Cerebellum (tissue), 4 donors: ENCODE measurements at places on chromosomes 5 and 9.

DNA sequence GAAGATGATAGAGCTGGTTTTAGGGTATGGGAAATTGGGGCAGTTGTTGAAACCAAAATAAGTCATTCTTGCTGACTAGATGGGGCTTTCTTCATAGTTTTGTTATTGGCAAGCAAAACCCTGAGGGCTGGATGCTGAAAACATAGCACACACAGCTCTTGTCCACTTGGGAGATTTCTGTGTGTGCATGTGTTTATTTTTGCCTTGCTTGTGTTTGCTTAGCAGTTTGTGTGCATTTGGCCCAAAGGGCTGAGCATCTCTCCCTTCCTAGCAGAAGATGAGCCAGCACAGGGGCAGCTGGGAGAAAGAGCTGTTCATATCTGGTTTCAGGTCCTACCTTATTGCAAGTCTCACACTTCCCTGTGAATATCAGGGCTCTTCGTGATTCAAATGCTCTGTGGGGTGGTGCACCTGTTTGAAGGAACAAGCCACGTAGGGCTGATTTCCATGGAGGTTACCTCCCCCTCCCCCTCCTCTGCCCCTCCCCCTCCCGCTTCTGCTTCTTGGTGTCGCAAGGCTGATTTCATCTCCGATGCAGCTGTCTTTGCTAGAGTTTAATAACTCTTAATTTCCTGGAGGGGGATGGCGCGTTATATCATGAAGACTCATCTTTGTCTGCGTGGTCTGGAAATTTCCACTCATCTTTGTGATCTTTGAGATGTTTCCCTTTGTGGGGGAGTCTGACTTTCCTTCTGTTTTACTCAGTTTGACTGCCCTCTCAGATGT lies 296.5 kb downstream of the ARHGAP26 start:
- peak; percentile 51 for DNase-seq

- no peak for DNase-seq
These were observed 1.6 kb downstream of the STKLD1 start for GRCh38 chr9:133377721-133378216.

DNA sequence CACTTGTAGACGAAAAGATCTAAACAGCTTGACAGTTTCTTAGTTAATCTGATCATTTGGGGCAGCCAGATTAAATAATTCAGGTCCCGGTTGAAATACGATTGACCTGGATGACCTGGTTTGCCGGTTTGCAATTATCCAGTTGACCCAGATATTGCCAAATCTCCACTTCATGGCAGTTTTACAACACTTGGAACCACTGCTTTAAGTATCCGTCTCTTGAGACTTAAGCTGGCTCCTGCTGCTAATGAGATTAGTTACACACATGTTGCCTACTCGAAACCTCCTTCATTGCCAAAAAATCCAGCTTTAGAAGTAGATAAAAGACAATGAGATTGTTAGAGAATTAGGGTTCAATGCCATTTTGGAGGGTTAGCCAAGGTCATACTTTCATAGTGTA lies 136.2 kb upstream of the HAPLN1 start:
- no peak for DNase-seq

DNA sequence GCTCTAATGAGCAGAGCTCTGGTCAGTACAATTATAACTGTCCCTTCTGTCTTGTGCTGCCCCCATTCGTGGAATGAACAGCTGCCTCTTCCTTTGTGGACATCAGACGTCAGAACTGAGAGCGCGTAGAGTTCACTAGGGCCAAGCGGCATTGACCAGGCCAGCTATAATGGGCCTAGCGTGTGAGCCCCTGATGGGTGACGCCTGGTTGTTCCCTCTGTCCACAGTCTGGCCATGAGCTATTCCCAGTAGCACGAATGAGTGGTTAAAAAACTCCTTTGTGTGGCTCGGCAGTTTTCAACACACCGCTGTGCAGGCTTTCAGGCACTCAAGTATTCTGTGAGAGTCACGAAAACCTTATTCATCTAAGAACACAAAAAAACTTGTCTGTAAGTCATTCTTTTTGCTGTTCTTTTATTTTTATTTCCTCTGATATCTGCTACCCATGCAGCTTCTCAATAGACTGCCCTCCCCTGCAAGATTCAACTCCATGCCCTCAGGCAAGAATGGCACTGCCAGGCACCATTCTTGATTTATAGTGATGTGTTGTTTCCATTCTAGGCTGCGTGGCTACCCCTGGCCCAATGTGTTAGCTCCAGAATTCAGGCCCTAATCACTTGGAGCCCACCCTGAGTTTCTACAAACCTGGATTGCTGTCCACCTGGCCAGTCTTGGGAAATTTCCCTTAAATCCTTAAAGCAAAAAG lies 52.5 kb downstream of the ANKDD1B start:
- no peak for DNase-seq

DNA sequence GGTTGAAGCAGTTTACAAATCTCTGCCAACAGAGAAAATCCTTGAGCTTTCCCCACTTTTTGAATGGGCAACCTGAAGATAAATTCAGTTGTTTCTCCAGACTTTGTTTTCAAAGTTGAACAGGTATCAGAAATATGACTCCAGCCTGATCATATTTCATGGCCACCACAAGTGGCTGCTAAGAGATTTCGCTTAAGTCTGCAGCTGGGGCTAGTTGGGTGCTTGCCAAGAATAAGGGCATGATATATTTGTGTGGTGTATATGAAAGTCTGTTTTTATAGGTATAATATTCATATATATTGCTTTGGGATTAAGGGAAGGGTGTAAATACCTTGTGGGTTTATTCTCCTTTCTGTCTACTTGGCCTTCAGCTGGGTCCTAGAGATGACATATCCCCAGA lies 168.4 kb upstream of the GDNF start:
- DNase-seq = no peak

DNA sequence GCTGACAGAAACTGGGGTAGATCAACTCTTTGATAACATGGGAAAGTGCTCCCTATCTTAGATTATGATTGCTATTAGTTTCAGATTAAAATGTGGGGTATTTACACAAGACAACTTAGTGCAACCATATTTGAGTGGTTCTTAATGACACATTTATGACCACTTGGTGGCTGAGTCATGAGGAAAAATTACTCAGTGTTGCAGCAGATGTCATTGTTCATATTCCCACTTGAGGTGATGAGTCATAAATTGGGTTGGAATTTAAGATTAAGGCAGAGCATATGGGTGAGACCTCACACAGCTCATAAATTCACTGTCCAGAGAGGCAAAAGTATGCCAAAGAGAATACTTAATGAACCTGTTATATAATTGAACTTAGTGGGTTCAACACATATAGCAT lies 408.3 kb downstream of the DMRT2 start:
- DNase-seq = no peak

DNA sequence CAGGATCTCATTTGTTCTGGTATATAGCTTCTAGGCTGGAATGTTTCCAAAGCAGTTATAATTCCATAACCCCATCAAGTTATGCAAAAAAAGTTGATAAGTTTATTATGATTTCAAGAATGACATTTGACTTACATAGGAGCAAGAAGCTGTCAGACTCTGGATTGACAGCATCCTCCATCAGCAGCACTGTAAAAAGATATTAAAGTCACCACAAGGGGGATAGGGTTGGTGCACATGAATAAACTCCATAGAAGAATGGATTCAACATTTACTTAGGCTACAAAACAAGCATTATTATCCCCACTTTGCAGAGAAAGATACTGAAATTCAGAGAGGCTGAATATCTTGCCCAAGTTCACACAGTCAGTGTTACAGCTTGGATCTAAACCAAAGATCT lies 208.9 kb upstream of the SLC30A5 start:
- DNase-seq = no peak

- DNase-seq = no peak
These were observed 119.9 kb downstream of the FRMD3 start for GRCh38 chr9:83418283-83418682.

- no peak for DNase-seq
These were observed 125.6 kb upstream of the ZNF608 start for GRCh38 chr5:124872086-124872485.

DNA sequence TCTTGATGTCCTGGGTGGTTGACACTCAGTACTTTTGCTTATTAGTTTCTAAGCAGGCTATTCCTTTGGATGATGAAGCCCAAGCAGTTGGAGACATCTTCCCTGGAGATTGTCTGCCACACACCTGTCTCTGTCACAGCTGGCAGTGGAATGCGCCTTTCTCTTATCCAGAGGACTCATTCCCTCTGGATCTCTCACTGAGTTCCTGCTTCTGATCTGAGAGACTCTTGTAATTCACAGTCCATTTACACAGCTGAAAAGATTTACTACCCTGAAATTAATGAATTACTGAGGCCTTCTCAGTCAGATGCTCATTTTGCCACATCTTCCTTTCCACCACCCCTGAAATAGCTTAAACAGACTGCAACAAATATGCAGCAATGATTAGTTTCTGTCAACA lies 15.9 kb downstream of the TAL2 start:
- DNase-seq = no peak

DNA sequence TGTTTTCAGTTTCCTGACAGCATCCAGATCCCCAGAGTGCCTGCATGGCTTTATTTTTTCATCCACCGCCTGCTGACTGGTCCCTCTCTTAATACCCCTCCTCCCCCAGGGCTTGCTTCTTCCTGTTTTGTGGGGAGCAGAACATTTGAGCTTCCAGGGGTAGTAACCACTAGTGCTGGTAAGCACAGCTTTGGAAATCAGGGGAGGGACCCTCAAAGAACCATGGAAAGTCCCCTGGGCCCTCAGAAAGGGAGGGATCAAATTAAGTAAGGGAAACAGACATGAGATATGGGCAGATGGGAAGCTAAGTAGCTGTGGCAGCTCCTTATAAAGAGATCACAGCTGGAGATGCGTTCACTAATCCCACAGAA lies 26.8 kb downstream of the GRIA1 start:
- no peak for DNase-seq

DNA sequence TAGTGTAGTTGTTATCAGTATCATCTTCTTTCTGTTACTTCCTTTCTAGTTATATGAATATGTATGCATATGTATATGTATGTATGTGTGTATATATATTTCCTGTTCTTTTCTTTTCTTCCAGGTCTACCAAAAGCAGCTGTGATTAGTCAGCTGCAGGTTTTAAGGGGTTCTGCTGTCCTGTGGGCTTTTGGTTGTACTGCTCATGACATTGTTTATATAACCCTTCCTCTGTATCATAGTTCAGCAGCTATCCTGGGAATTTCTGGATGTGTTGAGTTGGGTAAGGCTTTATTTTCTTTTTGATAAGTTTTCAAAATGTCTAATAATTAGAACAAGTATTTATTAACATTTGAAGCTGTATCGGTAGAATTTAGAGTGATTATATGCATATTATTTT lies 23.2 kb downstream of the SLC27A6 start:
- no peak for DNase-seq

DNA sequence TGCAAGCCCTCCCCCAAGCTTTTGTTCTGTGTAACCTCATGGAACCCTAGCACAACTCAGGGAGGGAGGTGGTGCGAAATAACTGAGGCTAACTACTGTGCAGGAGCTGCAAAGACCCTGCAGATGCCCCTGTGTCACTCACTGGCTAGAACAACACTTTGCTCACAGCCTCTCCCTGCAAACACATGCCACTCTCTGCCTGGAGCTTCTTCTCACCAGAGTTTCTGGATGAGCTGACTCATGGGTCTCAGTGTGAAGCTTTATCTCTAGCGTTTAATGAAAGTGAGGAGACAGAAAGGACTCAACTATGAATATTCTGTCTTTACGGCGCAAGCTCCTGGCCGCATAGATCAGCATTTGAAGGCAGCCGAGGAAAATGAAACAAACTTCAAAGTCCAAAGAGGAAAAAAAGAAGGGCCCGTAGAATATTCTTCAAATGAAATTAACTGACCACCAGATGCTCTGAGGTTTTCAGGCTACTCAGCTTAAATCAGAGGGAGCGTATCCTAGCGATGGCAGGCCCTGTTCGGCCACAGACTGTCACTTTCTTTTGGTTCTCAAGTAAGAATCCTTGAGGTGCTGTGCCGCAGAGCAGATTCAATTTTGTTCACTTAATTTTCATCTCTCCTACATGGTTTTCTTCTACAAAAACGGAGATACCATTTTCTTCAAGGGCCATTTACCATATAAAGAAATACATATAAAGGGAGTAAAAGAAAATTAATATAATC lies 77.7 kb upstream of the TAS2R1 start:
- DNase-seq = no peak

DNA sequence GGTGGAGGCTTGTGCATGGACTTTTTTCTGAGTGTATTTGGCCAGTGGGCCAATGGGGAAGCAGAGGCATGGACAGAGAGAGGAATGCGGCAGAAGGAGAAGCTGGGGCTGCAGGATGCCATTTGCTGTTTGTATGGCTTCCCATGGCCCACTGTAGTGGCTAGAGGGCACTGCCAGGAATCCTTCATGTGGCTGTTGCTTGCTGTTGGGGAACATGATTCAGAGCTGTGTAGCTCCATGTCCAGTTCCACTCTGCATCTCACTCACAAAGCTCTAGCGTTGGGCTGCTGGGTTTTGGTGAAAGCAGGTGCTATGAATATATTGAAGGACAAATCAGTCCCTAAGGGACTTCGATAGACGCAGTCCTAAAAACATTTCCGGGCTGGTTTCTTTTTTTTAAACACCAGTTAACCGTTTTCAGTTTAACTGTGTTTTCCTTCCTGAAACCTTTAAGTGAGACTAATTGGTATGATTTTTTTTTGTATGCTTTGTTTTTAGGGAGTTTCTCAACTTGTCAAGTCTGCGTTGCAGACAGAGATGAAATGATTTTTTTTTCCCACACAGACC lies 51.3 kb downstream of the SLC22A5 start:
- no peak for DNase-seq

- DNase-seq = no peak
These were observed at the start of gene MYOT for GRCh38 chr5:137867664-137868063. TSS of gene MYOT (plus strand) at chr5:137867860. CDS start at chr5:137870652, 2,792 bp downstream.

- DNase-seq = peak; percentile 10
These were observed 283.4 kb upstream of the GRAMD2B start for GRCh38 chr5:126139773-126140172.

DNA sequence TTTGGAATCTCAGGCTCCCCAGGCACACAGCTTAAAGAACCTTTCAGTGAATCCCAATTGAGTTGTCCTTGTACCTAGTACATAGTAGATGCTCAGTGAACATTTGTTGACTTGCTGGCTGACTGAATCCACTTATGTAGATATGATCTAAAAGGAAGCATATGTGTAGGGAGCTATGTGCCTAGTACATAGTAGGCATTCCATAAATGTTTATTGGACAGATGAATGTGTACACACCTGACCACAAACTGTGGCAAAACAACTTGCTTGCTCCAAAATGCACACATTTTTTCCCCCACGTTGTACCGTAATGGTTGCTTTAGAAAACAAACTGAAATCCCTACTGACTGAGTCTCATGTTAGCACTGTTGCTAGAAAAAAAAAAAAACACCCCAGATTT lies 80.2 kb upstream of the IL12B start:
- no peak for DNase-seq
